ENCODE measurements at places on chromosomes 2 and 18.

GRCh38 chr2:188444106-188444835 lies 152.6 kb downstream of the GULP1 start:
- no peak for DNase-seq

DNA sequence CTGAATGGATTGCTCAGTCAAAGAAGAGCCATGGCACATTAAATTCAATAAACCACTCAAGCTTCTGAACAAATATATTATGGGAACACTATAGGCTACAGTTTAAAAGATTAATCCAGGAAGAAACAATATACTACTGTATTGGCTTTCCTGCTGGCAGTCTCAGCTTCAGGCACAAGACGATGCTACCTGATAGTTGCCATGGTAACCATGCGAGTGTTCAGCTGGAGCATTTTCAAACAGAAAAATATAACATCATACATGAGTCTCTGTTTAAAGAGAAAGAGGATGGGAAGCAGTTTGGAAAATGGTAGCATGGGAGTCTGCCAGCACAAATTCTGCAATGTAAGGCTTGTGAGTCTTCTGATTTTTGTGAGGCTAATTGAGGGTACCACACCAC lies 65.9 kb upstream of the CPO start:
- DNase-seq: no peak

- DNase-seq: no peak
Observed at GRCh38 chr2:17441790-17442189, 76.5 kb downstream of the RAD51AP2 start.

DNA sequence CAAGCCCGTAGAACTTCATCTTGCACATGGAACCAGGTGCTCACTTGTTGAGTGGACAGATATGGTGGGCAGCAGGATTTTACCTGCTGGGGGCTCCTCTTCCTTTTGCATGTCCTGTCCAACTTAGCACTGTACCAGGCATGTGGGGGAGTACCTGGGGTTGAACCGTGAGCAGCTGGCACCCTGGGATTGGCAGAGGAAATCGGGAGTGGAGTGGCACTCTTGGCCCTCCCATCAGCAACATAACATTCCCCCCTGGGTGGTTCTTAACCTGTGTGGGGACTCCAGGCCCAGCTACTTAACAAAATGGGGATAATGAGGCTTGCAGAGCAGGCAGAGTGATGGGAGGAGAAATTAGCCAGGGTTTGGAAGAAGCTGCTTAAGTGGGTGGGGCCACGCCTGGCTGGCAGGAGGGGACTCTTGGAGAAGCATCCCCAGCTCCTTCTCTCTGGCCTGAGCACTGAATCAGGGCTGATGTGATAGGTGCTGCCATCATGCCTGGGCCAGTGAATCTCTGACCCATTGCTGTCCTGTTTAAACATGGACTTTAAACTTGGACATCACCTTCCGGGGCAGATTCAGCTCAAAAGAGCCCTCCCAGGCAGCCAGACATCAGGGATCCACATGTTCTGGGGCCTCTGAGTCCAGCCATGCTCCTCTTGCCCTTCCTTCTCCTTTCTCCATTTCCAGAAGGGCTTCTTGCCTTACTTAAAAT lies 15.5 kb downstream of the FOSL2 start:
- DNase-seq: no peak

GRCh38 chr2:64342195-64343099 lies 111.5 kb upstream of the LGALSL start:
- DNase-seq: no peak

Measured in DMS 273 treated with DMSO at 0.1 percent for 48 hours (cell line).